ENCODE measurements at places on chromosomes 12 and 14. TPM values are rescaled to one million over a fixed set of nuclear protein-coding genes. Genes with fewer than 3 reads are reported as not detected.

The EFS gene
- total RNA-seq, result 15.4 TPM

The ADAM21 gene
- 0.08 TPM for total RNA-seq

The RFX4 gene
- total RNA-seq, result not detected

The LRRC43 gene
- 2.5 TPM for total RNA-seq

The FOXJ2 gene
- 14.8 TPM for total RNA-seq

Measured in kidney epithelial cell (primary cell).